ENCODE measurements at places on chromosomes 6 and 20. TPM values are rescaled to one million over a fixed set of nuclear protein-coding genes. Genes with fewer than 3 reads are reported as not detected.

GRCh38 chr6:31004794-31005193 lies 5.5 kb upstream of the MUC22 start:
- no peak for DNase-seq

DNA sequence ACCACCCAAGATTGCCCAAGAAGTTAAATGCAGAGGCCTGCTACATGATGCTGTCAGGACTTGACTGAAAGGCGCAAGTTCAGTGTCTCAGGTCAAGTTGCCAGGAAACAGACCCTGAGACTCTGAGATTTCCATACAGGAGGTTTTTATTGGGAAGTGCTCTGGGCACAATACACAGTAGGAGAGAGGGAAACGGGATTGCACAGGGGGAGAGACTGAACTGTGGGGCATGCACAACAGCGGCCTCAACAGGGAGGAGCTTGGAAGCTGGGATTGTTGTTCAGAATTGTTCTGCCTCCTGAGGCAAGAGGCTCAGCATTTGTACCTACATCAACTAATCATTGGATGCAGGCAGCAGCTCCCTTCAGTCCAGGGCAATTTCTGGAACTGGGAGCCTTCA lies 6.7 kb downstream of the STX11 start:
- no peak for DNase-seq

The QKI gene
- 176 TPM for total RNA-seq

The TRIM10 gene
- not detected for total RNA-seq

The RIPOR3 gene
- total RNA-seq = 92.5 TPM

Data from Panc1 (cell line).